Foreskin fibroblast (primary cell): ENCODE measurements at places on chromosomes 13 and 19.

DNA sequence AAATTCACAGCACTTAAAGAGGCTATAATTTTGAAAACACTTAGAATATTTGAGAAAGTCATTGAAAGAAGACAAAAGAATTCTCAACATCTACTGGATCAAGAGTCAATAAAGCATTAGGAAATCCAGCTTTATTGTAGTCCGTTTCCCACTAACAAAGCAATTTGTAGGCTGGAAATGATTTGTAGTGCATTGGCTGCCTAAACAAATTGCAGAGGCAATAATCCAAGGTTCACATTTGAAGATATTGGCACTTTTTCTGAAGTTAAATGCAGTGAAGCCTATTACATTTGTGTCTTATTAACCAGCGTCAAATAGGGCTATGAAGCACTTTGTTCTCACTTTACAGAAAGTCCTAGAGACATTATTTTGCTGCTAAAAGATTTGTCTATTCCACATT, 848.1 kb upstream of the SLITRK1 start:
- DNase-seq, result no peak

DNA sequence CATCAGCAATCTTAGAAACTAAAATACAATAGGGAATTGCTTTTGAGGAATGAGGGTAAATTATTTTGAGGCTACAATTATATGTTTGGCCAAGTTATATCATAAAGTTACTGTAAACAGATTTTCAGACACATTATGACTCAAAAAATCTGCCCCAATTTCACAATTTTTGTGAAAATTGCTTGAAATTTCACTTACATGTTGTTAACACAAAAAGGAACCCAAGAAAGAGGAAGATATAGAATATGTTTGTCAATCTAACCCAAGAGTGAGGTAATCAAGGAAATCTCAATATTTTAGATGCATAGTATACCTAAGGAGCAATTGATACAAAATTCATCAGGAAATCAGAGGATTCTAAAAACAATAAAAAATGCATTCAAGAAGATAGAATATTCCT, 73.9 kb upstream of the FNDC3A start:
- DNase-seq, result no peak

GRCh38 chr13:42364613-42365000, 92.7 kb downstream of the AKAP11 start:
- peak; percentile 15 for DNase-seq

DNA sequence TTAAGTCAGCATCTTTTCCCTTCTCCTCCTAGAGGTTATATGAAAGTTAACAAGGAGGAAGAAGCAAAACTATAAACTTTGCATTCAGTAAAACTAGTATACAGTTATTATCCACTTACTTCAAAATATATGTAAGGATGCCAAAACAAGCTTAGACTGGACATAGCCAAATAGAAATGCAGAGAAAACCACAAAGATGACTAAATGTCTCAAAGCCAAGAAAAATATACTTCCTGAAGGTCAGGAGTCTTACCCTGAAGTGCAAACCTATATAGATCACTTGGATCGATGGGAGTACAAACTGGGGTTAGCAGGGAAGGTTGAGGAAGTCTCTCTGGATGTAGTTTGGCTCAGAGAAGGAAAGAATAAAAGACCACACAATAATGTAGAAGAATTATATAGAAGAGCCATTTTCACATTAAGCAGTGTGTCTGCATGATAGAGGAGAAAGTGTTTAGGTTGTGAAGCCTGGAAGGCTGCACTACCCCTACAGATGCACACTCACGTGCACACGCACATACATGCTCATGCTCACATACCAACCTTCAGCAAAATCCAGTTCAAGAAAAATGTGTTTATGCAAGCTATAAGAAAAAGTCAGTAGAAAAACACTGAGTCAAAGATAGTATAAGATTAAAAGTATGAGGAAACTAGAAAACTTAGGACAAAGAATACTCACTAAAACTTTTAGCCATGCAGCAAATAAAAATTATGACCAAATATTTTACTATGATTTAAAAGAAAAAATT, 112.1 kb upstream of the RXFP2 start:
- DNase-seq, result peak; percentile 73

DNA sequence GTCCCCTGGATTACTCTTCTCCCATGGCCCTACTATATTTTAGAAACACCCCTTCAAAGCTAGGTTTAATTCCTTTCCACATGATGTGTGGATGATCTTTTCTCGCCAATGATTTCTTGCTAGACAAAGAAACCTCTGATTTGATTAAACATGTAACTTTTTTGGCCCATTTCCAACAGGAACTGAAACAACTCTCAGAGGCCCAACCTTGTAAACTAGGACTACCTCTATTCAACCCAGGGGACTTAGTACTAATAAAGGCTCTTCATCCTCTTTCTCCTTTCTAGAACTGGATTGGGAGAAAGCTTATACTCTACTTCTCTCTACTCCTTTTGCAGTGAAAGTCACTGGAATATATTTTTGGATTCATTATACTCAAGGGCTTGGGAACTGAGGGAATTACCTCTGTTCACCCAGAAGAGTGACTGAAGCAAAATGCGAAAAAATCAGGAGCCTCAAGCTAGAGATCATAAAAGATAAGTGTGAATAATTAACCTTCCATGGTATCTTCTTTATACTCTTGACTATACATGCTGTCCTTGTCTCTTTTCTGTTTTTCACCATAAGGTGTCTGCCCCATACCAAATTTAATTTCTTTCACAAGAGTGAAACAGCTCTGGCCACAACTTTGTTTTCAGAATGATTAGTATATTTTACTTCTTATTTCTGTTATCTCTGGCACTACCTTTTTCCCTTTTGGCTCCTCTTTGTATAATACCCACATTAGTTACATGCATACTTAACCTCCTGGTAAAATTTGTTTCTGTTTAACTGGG, 977.6 kb downstream of the SLITRK5 start:
- DNase-seq, result no peak

- DNase-seq, result no peak
Observed at GRCh38 chr13:68170961-68171360, 940.8 kb upstream of the PCDH9 start.

DNA sequence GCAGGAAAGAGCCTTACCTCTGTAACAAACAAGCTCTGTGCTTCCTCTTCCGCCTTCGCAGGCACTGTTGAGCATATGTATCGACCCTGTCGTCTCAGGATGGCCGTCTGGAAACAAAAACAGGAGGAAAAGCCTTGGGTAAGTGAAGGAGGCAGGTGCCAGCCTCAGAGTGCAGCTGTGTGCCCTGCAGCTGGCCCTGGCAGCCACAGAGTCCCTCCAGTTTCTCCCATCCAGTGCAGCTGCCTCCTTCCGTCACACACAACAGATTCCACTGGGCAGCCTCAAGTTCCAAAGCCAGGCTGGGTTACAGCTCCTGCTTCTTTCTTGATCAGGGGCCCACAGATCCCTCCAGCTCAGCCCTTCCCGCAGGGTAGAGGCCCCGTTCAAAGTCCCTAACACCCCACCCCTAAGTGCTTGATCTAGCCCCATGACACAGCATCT, 47.7 kb downstream of the DOCK9 start:
- DNase-seq, result no peak

DNA sequence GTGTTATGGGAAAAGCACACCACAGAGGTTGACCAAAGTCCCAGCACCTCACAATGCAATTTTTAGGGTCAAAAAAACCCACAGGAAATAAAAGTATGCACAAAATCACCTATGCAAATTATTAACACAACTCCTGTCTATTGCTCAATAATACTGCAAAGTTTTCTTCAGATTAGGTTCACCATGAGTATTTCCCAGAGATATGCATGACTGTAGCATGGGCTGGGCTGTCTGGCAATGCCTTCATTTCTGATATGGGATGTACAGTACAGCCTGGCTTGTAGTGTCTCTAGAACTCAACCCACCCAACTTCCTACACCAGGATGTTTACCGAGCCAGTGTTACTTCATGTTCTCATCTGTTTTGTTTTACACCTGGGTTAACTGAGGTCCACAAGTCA, 698.7 kb upstream of the ARGLU1 start:
- DNase-seq, result no peak

GRCh38 chr19:53906211-53907192, 2.6 kb upstream of the CACNG7 start:
- no peak for DNase-seq

- DNase-seq, result no peak
Observed at GRCh38 chr13:82147526-82147925, 1734.7 kb downstream of the SLITRK1 start.

DNA sequence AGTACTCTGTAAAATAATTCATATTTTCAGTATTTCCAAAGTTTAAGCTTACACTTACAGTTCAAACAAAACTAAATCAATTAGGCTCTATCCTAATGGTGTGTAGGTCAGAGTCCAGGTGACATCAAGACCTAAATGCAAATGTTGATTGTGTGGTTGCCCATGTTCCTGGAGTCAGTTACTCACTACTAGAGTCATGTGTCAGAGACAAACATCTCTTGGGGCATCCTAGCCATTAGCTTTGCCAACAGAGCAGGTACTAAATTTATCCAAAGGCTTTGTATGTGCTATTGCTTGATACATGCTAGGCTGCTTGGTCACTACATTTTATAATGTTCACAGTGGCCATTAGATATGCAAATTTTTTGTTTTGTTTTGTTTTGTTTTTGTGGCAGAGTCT, 11.7 kb downstream of the SPRY2 start:
- no peak for DNase-seq

DNA sequence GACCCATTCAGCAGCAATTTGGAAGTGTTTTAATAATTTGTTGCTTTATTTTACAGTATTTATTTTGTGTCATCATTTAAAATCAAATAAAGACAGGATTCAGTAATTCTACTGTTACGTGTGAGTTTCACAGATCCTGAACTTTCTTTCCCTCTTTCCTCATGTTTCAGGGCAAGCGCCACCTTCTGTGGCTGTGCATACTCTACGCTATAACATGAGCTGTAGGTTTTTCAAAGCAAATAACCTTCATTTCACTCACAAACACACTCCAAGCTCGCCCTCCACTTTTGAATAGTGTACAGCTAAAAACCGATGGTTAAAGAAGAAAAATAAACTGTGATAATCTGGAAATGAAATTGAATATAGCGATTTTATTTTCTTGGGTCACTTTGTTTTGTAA, 753.3 kb downstream of the OLFM4 start:
- DNase-seq, result no peak

- DNase-seq, result peak; percentile 98
Observed at GRCh38 chr19:18379803-18380747, 5.9 kb upstream of the GDF15 start.

DNA sequence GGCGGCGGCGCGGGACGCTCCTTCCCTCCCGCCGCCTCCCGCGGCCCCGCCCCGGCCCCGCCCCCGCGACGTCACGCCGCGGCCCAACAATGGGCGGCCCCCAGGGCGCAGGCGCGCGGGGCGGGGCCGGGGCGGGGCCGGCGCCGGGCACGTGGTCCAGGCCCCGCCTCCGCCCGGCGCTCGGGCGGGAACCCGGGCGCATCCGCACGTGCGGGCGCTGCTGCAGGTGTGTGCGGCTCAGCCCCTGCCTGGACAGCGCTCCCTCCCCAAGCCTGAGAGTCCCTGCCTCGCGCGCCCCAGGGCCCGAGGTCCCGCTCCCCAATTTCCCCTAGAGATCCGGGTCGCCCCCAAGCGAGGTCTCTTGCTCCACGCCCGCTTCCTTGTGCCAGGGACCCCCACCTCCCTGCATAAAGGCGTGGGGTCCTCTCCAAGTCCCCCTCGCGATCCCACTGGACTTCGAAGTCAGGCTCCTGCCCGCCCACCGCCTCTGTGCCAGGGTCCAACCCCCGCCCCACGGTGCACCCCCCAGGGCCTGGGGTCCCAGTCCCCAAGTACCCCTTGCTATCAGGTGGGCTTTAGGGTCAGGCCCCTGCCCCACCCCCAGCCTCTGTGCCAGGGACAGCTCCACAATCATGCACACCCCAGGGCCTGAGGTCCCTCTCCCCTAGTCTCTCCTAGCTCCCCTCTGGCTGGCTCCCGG, at the start of gene MEX3D:
Gene MEX3D (minus strand): TSS at position 6 of the 700 bp plus-strand sequence. CDS start 267 bp downstream, outside the sequence.
- DNase-seq, result peak; percentile 90

DNA sequence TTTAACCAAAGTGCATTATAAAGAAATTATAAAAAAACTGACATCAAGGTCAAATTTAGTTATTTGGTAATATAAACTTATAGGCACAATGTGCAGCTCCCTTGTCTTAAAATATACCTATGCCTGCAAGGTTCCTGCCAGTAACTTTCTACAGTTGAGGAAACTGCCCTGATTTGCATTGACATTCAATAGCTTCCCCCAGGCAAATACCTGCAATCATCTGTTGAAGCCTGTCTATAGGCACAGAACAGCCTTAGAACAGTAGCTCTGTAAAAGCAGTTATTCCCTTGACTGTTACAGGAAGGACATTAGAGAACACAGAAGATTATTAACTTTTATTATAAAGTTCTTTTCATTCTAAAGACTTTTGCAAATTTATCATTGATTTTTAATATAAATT, 1239.5 kb downstream of the PCDH9 start:
- no peak for DNase-seq

DNA sequence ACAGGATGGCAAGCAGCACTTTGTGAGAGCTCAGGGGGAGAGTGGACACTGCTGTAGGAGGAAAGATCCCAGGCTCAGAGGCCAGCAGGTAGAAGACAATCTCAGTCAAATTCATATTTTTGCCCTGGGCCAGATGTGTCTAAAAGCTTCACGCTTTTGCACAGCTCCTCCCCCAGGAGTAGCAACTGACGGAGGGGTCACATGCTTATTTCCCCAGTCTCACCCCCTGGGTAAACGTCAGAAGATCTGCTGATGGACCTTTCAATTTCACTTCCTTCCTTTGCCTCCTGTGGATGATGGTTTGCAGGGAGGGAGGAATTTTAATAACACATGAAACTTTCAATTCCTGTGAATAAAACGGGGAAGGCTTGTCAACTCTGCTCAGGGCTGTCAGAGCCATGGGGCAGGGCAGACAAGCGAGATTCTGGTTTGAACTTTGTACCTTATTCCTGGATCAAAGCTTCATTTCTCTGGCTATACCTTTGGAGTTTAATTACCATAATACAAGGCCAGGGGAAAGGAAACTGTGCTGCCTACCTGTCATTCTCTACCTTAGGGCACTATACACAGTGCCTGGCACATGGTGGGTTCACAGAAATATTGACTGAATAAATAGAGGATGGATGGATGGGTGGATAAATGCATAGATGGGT, 41.0 kb downstream of the POU4F1 start:
- DNase-seq, result no peak

DNA sequence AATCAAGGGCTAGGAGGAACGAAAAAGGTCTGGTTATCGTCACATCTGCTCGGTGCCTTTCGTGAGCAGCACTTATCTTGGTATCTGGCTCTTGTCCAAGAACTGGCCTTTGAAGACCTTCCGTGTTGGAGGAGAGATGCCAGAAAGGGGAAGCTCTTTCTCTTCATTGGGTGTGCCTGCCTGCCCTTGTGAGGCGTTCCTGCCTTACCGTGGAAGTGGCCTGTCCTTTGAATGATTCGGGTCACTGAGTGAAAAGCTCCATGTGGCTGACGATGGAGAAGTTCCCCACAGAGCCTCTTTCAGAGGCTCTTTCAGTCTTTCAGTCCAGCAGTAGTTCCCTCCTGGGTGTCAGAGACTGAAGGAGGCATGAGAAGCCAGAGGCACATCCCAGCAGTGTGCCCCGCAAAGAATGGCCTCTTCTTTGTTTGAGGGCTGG, 121.5 kb upstream of the SLC10A2 start:
- no peak for DNase-seq

DNA sequence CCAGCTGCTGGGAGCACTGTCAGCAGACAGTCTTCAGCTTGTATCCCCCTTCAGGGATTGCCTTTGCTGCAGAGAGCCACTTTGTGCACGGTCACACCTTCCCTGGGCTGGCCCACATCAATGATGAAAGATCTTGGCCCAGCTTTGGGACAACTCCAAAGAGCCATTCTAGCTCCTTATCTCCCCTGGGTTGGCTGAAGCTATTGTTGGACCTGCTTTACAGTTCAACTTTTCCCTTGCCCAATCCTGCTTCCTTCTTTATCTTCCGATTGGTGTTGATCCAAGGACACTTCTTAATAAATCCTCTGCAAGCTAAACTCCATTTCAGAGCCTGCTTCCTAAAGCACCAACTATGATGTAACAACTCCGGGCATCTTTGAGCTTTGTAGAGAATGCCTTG, 466.4 kb downstream of the KLF12 start:
- no peak for DNase-seq
